Prostate gland (tissue), 2 donors: ENCODE measurements at places on chromosomes 12 and 14.

- DNase-seq: no peak
Observed at GRCh38 chr12:113198296-113198695, 12.8 kb downstream of the RITA1 start.

GRCh38 chr14:93980456-93981201, 4.3 kb upstream of the ASB2 start:
- no peak for DNase-seq

- DNase-seq: no peak
Observed at GRCh38 chr12:70042675-70043074, 200.6 kb upstream of the CNOT2 start.

- no peak for DNase-seq
Observed at GRCh38 chr14:65425885-65426284, 13.4 kb downstream of the FUT8 start.

DNA sequence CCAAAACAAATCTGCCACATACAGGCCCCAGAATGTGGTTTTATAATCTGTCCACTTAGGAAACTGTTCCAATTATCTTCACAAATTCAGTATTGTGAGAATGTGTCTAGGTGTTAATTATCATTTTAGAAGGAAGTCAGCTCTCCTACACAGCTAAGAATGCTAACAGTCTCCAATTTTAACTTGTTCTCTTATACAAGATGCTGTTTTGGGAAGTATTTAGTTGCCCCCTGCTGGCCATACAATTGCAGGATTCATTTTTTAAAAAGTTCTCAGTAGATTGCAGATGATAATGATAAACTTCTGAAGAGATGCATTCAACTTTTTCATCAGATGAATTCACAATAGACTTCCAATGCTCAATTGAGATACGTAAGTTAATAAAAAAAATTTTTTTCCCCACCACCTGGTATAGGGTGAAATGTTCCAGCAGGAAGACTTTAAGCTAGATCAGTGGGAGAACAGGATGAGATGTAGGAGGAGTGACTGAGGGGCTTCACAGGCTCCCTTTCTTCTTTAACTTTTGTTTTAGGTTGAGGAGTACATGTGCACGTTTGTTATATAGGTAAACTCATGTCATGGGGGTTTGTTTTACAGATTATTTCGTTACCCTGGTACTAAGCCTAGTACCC, 27.3 kb upstream of the OSBPL8 start:
- peak; percentile 10 for DNase-seq

DNA sequence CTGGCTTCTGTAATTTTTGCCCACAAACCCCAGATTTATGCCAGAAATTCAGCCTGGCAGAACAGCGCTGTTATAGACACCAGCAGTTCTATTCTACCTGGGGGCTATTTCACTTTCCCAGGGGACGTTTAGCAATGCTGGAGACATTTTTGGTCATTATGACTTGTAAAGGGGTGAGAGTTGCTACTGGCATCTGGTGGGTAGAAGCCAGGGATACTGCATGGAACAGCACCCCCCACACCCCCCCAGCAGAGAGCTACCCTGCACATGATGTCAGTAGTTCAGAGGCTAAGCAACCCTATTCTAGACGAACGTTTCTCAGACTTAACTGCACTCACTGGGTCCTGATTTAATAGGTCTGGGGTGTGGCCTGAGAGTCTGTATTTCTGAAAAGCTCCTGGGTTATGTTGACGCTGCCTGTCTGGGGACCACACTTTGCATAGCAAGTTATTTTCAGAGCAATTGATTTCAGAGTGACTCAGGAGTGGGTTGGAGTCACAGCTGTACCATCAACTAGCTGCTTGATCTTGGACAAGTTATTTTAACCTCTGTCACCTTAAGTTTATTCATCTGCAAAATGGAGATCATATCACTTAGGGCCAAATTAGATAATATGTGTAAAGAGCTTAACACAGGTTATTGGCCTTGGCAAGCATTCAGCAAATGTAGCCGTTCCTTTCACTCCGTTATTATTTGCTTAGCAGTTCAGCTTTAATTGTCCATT, 48.5 kb downstream of the CHST11 start:
- DNase-seq: no peak

- DNase-seq: no peak
Observed at GRCh38 chr12:78540606-78541336, 323.8 kb upstream of the SYT1 start.
